Astrocyte (in vitro differentiated cells and primary cell): ENCODE measurements at places on chromosomes 4 and X. TPM values are rescaled to one million over a fixed set of nuclear protein-coding genes. Genes with fewer than 3 reads are reported as not detected.

DNA sequence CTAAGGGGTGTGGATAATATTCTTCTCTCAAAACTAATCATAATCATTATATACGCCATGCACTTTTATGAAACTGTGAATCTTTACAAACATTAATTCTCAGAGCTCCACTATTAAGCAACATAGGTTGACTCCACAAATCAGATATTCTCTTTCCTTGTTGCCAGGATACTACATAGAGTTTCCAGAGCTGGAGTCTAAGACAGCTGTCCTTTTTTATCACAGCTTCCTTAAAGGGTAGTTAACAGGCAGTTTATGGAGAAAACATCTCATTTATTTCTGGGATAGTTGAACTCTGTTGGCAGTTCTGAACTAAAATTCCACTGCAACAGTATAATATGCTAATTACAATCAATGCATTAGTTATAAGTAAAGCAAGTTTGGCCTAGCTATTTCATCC lies 152.1 kb upstream of the PPP1R2C start:
- H3K4me1 ChIP-seq: no peaks in the 10 kb centered on the region
- H3K27ac ChIP-seq: no peak overlapping the region
- H3K27me3 ChIP-seq: no peaks in the 10 kb centered on the region
- no peaks in the 10 kb centered on the region for H3K36me3 ChIP-seq
- no peak for DNase-seq
- no peak overlapping the region for H3K4me3 ChIP-seq

- no peaks in the 10 kb centered on the region for H3K27me3 ChIP-seq
- DNase-seq: no peak
- H3K4me1 ChIP-seq: peaks cover 13% of the 10 kb centered on the region
- H3K27ac ChIP-seq: no peak overlapping the region
Observed at GRCh38 chr4:8283161-8283560, 13.6 kb downstream of the HTRA3 start.

DNA sequence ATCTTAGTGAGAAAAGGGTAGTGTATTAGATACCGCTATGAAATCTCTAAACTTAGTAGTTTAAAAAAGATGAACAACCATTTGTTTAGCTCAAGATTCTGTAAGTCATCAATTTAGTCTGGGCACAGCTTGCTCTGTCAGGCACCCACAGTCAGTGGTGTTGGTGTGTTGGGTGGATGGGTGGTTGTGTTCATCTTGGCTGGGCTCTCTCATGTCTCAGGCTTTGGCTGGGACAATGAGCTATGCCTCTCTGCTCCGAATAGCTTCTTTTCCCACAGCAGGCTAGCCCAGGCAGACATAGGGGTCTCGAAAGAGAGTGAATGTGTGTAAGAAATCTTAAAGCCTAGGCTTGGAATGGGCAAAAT lies 127.0 kb upstream of the GATB start:
- no peaks in the 10 kb centered on the region for H3K36me3 ChIP-seq
- H3K4me3 ChIP-seq: no peak overlapping the region
- no peaks in the 10 kb centered on the region for H3K27me3 ChIP-seq
- H3K4me1 ChIP-seq: no peaks in the 10 kb centered on the region
- no peak for DNase-seq

DNA sequence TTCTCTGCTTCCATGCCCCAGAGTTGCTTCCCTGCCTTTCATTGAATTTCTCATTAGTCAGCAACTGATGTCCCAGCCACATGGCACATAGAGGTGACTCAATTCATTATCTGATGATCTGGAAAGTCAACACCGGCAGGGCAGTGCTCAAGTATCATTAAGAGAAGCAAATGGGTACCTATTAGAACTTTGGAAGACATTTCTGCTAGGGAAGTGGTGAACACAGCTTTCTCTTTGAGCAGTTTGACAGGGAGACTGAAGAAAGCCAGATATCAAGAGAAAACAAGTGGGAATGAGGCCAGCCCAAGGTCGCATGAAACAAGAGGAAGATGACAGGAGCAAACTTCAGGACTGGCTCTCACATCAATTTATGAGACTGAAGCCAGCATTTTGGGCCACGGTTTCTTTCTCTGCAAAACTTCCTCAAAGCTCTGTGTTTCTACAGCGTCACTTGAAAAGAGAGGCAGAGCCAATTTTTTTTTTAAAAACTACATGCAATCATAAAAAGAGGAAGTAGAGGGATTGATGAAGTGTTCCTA lies 108.3 kb upstream of the RPS6KA3 start:
- no peak for DNase-seq
- H3K27ac ChIP-seq: no peak overlapping the region
- no peaks in the 10 kb centered on the region for H3K36me3 ChIP-seq
- no peaks in the 10 kb centered on the region for H3K27me3 ChIP-seq
- H3K4me3 ChIP-seq: no peak overlapping the region

GRCh38 chr4:10078481-10079233 lies 37.9 kb downstream of the WDR1 start:
- no peak for DNase-seq
- H3K27ac ChIP-seq: peak overlapping the region; percentile 29
- no peak overlapping the region for H3K4me3 ChIP-seq
- H3K4me1 ChIP-seq: peaks cover 18% of the 10 kb centered on the region

GRCh38 chrX:108138814-108139702 lies 47.5 kb downstream of the ATG4A start:
- H3K4me3 ChIP-seq: no peak overlapping the region
- no peak for DNase-seq
- no peaks in the 10 kb centered on the region for H3K36me3 ChIP-seq
- no peaks in the 10 kb centered on the region for H3K27me3 ChIP-seq

GRCh38 chr4:4485806-4486205 lies 56.0 kb downstream of the STX18 start:
- H3K36me3 ChIP-seq: no peaks in the 10 kb centered on the region
- H3K4me1 ChIP-seq: peaks cover 10% of the 10 kb centered on the region
- no peak overlapping the region for H3K4me3 ChIP-seq
- no peaks in the 10 kb centered on the region for H3K27me3 ChIP-seq
- DNase-seq: no peak
- no peak overlapping the region for H3K27ac ChIP-seq

DNA sequence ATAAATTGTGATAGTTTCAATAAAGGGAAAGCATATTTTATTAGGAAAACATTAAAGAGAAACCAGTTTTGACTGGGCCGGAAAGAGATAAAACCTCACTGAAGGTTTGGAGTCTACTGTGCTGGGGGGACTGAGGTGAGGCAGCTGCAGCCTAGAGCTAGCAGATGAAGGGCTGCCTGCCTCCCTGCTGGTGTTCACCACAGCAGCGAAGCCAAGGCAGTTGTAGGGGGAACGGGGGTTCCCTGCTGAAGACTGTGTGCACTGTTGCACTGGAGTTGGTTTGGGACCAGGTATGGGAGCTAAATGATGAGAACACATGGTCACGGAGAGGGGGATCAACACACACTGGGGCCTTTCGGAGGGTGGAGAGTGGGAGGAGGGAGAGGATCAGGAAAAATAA lies 546.5 kb upstream of the SMIM31 start:
- H3K36me3 ChIP-seq: no peaks in the 10 kb centered on the region
- H3K4me3 ChIP-seq: no peak overlapping the region
- DNase-seq: no peak
- no peak overlapping the region for H3K27ac ChIP-seq
- H3K4me1 ChIP-seq: peaks cover 14% of the 10 kb centered on the region

DNA sequence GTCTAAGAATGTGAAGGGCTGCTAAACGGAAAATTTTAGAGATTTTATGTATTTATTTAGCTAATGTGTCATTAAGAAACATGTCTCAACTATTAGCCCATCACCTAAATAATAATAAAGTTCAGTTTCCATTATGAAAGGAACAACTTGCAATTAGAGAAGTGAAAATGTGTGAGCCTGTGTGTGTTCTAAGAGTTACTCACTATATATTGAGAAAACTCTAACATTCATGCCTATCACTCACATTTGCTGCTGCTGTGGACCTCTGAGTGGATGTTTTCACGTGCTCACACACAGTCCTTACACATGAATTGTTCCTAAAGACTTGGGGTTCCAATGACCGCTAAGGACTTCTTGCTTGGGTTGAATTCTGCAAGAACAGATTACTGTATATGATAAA lies 364.0 kb downstream of the TMA16 start:
- H3K27ac ChIP-seq: no peak overlapping the region
- no peaks in the 10 kb centered on the region for H3K36me3 ChIP-seq
- H3K27me3 ChIP-seq: no peaks in the 10 kb centered on the region

DNA sequence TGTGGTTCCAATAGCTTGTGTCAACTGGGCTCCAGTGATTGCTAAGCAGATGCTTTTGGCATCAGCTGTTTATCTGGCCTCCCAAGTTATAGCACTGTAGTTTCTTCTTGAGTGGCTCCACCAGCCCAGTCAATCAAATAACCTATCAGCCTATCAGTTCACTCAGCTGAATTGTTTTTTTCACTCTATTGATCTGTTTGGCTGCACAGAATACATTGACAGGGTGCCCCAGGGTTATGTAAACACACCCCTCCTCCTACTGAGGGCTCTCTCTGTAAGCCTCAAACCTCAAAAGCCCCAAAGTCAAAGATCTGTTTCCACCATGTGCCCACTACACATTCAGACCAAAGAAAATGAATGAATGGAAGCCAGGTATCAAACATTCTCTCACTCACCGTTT lies 214.0 kb downstream of the HS6ST2 start:
- H3K36me3 ChIP-seq: no peaks in the 10 kb centered on the region
- no peak overlapping the region for H3K4me3 ChIP-seq
- no peaks in the 10 kb centered on the region for H3K27me3 ChIP-seq
- no peaks in the 10 kb centered on the region for H3K4me1 ChIP-seq
- DNase-seq: no peak

DNA sequence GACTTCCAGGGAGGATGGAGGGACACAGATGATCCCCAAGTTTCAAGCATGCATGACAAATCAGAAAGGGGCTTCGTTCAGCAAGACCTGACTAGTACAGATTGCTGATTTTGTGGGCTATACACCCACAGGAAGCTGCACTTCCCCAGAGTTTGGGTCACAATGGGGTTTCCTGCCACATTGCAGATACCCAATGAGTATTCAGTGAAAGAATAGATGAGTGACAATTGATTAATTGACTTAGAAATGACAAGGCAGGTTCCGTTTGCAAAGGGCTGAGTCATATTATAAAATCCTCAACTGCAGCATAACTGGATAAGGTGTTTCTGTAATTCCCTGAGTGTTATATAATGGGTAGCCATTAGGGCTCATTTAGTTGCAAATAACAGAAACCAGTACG lies 146.6 kb upstream of the TBL1X start:
- H3K27me3 ChIP-seq: no peaks in the 10 kb centered on the region
- H3K4me1 ChIP-seq: peaks cover 5% of the 10 kb centered on the region
- no peak overlapping the region for H3K27ac ChIP-seq
- no peaks in the 10 kb centered on the region for H3K36me3 ChIP-seq
- no peak for DNase-seq

- no peaks in the 10 kb centered on the region for H3K36me3 ChIP-seq
- H3K4me3 ChIP-seq: no peak overlapping the region
Observed at GRCh38 chr4:105633241-105633640, 75.2 kb downstream of the INTS12 start.

KIAA1210 gene
- not detected in 2 replicates for total RNA-seq

ATP1B4 gene
- not detected in 2 replicates for total RNA-seq

DMRTC1B gene
- not detected in 2 replicates for total RNA-seq

ARX gene
- total RNA-seq: not detected in 2 replicates

PCDH7 gene
- 40.8 and 45.4 TPM in 2 replicates for total RNA-seq

IRF2 gene
- total RNA-seq: 12.6 and 18.0 TPM in 2 replicates
